Activated CD8-positive, alpha-beta memory T cell treated with anti-CD3 and anti-CD28 coated beads, Interleukin-2, amount 10 ng/mL, durations not matched to agents 7 days and 5 days (primary cell): ENCODE measurements at places on chromosomes 7 and 10. TPM values are rescaled to one million over a fixed set of nuclear protein-coding genes. Genes with fewer than 3 reads are reported as not detected.
A peak's percentile ranks its signal among the peaks of the same experiment; 100 is the strongest.

Gene TEX36
- not detected for total RNA-seq

GRCh38 chr7:96248405-96248804 lies 73.5 kb downstream of the SLC25A13 start:
- no peak for DNase-seq
- H3K27me3 ChIP-seq, result no peaks in the 10 kb centered on the region
- no peak overlapping the region for H3K27ac ChIP-seq

Gene AKR1C3
- total RNA-seq, result 0.88 TPM

Gene CPXM2
- not detected for total RNA-seq

Gene HGF
- total RNA-seq, result not detected

GRCh38 chr7:113247198-113247597 lies 128.8 kb upstream of the SMIM30 start:
- H3K27me3 ChIP-seq, result no peaks in the 10 kb centered on the region
- no peak overlapping the region for H3K4me3 ChIP-seq
- DNase-seq, result no peak

- H3K4me1 ChIP-seq, result peaks cover 2% of the 10 kb centered on the region
- no peaks in the 10 kb centered on the region for H3K36me3 ChIP-seq
- peaks cover 36% of the 10 kb centered on the region for H3K27me3 ChIP-seq
- no peak for DNase-seq
Measured at GRCh38 chr10:98047009-98047741, 16.8 kb upstream of the CRTAC1 start.

GRCh38 chr7:73809467-73809951 lies 21.3 kb upstream of the CLDN4 start:
- no peaks in the 10 kb centered on the region for H3K36me3 ChIP-seq
- H3K4me1 ChIP-seq, result no peaks in the 10 kb centered on the region
- H3K4me3 ChIP-seq, result no peak overlapping the region
- H3K27me3 ChIP-seq, result peaks cover 6% of the 10 kb centered on the region

- DNase-seq, result no peak
- no peaks in the 10 kb centered on the region for H3K36me3 ChIP-seq
- no peak overlapping the region for H3K4me3 ChIP-seq
- no peaks in the 10 kb centered on the region for H3K4me1 ChIP-seq
Measured at GRCh38 chr7:119929891-119930290, 343.1 kb upstream of the KCND2 start.

GRCh38 chr7:25801214-25801613 lies 350.8 kb upstream of the NFE2L3 start:
- no peaks in the 10 kb centered on the region for H3K36me3 ChIP-seq
- no peak overlapping the region for H3K27ac ChIP-seq
- no peaks in the 10 kb centered on the region for H3K4me1 ChIP-seq
- H3K27me3 ChIP-seq, result peaks cover 23% of the 10 kb centered on the region

- no peak for DNase-seq
- no peaks in the 10 kb centered on the region for H3K36me3 ChIP-seq
- H3K4me3 ChIP-seq, result no peak overlapping the region
- peaks cover 4% of the 10 kb centered on the region for H3K27me3 ChIP-seq
Measured at GRCh38 chr10:51635436-51635835, 64.0 kb downstream of the CSTF2T start.

DNA sequence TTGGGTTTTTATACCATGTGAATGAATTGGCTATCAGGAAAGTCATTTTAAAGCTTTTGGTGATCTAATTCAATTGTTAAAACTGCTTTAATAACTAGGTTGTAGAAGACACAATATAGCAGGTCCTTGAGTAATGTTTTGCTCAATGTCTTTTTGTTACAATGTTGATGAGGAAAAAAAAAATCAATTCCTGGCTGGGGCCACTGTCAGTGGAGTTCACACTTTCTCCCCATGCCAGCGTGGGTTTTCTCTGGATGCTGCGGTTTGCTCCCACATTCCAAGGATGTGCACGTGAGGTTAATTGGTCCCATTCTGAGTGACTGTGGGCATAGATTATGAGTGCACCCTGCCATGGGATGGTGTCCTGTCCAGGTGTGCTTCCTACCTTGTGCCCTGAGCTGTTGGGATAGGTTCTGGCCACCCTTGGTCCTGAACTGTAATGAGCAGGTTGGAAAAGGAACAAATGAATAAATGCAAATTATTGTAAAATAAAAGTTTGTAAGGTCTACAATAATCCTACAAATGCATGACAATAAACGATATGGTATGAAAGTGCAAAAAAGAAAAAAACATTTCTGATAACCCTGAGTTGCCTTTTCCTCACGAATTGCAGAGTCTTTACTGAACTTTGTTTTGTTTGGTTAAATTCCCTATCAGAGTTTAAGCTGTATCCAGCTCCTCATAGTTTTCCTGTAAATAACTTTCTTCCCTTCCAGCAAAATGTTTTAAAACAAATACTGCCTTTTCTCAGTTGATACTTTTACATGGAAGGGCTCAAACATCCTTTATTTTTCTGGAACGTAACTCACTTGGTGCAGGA lies 62.7 kb downstream of the AKR1C4 start:
- H3K27ac ChIP-seq, result no peak overlapping the region
- no peaks in the 10 kb centered on the region for H3K36me3 ChIP-seq
- no peaks in the 10 kb centered on the region for H3K4me1 ChIP-seq
- DNase-seq, result no peak
- H3K4me3 ChIP-seq, result no peak overlapping the region

DNA sequence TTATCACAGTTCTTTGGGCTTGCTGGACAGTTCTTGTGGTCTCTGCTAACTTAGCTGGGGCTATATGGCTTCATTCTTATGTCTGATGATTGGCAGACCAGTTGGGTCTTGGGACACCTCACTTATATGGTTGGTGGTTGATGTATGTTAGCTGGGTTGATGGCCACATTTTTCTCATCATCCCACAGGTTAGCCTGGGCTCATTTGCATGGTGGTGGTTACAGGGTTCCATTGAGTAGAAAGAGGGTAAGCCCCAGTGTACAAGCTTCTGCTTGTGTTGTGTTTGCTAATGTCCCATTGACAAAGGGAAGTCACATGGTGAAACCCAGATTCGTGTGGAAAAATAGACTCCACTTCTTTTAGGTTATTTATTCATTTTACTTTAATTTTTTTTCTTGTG lies 40.6 kb downstream of the TMEM60 start:
- no peaks in the 10 kb centered on the region for H3K36me3 ChIP-seq
- no peak overlapping the region for H3K4me3 ChIP-seq
- DNase-seq, result no peak
- H3K4me1 ChIP-seq, result peaks cover 24% of the 10 kb centered on the region
- H3K27me3 ChIP-seq, result no peaks in the 10 kb centered on the region

DNA sequence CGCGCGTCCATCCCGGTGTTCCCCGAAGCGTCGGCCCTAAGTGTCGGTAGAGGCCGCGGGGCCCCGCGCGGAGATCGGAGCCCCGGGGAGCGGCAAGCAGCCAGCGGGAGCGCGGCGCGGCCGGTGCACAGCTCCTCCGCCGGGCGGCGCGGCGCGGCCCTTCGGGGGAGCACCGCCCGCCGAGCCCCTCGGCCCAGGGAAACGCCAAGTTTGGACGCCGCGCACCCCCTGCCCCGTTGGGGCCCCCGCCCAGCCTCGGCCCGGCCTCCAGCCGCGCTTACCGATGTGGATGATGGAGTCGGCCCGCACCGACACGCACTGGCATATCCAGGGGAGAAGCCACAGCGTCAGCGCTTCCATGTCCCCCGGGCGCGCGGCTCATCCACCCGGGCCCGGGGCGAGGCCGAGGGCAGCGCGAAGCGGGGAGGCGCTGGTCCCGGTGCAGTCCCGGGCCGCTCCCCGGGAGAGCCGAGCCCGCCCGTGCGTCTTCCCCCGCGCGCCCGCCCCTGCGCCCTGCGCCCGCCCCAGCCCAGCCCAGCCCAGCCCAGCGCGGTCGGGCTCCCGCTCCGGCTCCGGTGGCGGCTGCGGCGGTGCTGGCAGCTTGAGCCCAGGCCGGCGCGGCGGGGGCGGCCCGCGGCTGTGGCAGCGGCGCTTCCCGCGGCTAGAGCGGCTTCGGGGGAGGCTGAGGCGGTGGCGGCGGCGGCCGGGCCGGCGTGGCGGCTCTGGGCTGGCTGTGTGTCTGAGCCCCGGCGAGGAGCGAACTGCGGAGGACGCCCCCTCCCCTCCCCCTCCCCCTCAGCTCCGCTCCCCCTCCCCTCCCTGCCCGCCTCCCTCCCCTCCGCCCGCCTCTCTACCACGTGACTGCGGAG lies at the start of gene GRID1:
TSS of gene GRID1 (minus strand) at position 763 of the 869 bp plus-strand sequence.
- peak within 1 kb of the TSS; percentile 12 for H3K4me3 ChIP-seq
- peak within 1 kb of the TSS; percentile 30 for H3K27ac ChIP-seq
- no peak for DNase-seq
- no peaks in the 10 kb centered on the region for H3K36me3 ChIP-seq
- H3K4me1 ChIP-seq, result peaks cover 12% of the 10 kb centered on the region

DNA sequence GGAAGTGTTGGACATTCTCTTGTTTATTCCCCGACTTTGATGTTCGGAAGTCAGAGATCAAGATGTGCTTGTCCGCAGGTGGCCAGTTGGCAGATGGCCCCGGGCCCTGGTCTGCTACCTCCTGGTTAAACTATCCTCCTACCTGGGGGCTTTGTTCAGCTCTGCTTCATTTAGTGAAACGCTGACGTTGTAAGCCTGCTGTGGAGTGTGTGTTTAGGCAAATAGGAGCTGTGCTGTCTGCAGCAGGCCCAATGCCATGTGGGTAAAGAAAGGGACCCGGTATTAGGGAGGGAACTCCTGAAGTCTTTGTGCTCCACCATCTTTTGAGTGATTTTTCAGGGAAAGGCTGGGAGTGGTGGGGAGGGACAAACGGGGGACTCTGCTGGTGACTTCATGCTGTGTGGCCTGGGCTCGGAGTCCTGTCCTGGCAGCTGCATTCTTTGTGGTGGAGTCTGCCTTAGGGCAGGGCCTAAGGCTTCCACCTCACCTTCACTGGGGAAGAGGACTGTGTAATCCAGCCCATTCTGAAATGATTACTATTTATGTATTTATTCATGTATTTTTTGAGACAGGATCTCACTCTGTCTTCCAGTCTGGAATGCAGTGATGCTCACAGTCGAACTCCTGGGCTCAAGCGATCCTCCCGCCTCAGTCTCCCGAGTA lies 171.1 kb upstream of the KLF6 start:
- DNase-seq, result no peak
- peaks cover 13% of the 10 kb centered on the region for H3K36me3 ChIP-seq
- no peak overlapping the region for H3K27ac ChIP-seq
- H3K4me3 ChIP-seq, result no peak overlapping the region
- peaks cover 37% of the 10 kb centered on the region for H3K4me1 ChIP-seq

Gene CFAP46
- not detected for total RNA-seq

Gene YKT6
- 57.9 TPM for total RNA-seq

DNA sequence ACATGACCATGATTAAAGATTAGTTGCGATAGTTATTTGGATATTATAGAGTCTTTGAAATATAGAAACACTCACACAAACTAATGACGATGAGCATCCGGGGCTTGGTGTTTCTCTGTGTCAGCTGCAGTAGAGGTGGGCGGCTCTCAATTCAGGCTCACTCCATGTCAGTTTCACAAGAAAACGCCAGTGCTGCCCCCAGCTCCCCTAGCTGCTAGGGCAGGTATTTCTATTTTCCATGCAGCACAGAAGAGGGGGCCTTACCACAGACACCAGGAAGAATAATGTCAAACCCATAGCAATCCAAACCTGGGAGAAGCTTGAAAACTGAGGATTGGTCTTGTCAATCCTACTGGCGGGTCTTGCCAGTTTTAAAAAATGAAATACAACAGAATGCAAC lies 197.1 kb downstream of the PHTF2 start:
- peaks cover 16% of the 10 kb centered on the region for H3K27me3 ChIP-seq
- H3K4me3 ChIP-seq, result no peak overlapping the region
- no peak for DNase-seq
- no peaks in the 10 kb centered on the region for H3K36me3 ChIP-seq
- no peaks in the 10 kb centered on the region for H3K4me1 ChIP-seq

Gene ADK
- 38.3 TPM for total RNA-seq

GRCh38 chr10:93437946-93438612 lies 44.1 kb downstream of the MYOF start:
- no peak overlapping the region for H3K27ac ChIP-seq
- no peaks in the 10 kb centered on the region for H3K27me3 ChIP-seq
